ENCODE measurements at places on chromosomes 11 and 22.

DNA sequence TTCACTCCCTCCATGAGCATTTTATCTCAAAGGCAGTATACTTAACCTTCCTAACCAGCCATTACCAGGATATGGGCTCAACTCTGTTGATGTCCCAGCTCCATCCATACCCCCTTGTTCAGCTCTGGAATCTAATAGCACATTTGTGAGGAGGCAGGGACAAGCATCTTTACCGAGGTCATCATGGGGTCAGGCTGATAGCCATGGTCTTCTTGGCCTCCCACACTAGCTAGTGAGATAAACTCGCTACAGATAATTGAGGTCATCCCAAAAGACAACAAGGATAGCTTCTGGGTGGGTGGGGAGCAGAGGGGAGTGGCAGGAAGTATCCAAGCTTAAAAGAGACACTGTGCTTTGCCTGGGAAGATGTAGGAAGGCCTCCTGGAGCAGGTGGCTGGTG, 141.6 kb upstream of the RASSF10 start:
- DNase-seq = no peak

DNA sequence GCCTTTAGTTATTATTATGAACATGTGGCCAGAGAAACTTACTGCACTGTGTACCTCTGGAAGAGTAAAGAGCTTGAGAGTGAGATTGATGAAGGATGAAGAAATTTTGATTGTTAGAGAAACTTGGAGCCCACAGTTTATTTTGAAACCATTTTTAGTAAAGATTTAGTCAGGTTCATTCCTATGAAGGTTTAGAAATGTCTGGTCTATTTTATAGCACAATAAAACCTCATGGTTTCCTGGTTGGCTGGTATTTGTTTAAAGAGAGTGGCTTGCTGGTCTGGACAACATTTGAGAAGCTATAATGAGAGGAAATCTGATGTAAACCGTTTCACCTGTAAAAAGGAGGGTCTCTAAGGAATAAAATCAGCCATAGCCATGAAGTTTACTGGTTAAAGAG, 8.8 kb upstream of the PDE3B start:
- DNase-seq = no peak

GRCh38 chr11:95715777-95716241, 73.8 kb downstream of the FAM76B start:
- no peak for DNase-seq

DNA sequence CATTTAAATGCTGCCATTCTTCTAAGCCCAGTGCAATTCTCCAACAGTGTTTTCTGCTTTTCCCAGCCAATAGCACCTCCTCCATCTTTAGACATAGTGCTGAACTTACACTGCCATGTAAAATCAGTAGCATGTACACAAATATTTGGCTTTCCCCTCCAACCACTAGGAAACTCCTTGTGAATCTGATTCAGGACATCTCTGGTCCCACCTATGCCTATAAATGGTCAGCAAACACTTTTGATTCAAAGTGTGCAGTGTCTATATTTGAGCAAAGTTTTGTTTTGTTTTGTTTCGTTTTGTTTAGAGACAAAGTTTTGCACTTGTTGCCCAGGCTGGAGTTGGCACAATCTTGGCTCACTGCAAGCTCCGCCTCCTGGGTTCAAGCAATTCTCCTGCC, 24.8 kb downstream of the YPEL4 start:
- no peak for DNase-seq

DNA sequence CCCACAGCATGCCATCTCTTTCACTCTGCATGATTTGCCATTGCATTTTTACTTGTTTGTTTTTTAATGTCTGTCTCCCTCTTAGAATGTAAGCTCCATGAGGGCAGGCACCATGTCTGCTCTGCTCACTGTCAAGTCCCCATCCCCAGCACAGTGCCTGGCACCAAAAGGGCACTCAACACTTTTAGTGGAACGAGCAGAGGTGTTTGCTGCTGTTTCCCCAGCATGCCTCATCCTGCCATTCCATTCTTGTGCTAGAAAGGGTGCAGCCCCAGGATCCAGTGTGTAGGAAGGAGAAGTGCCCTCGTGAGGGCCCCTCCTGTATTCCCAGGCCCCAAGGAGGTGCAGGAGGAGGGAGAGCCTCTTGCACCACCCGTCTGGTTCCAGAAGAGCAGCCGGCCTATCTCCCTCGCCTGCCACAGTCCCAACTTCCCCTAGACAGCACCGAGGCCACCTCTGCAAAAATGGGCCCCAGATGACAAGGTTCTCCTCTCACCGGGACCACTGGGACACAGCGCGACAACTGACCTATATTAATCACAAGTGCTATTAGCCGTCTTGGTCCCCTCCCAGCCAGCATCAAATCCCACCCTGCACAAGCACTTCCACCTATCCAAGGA, 33.3 kb upstream of the CACNG2 start:
- no peak for DNase-seq

DNA sequence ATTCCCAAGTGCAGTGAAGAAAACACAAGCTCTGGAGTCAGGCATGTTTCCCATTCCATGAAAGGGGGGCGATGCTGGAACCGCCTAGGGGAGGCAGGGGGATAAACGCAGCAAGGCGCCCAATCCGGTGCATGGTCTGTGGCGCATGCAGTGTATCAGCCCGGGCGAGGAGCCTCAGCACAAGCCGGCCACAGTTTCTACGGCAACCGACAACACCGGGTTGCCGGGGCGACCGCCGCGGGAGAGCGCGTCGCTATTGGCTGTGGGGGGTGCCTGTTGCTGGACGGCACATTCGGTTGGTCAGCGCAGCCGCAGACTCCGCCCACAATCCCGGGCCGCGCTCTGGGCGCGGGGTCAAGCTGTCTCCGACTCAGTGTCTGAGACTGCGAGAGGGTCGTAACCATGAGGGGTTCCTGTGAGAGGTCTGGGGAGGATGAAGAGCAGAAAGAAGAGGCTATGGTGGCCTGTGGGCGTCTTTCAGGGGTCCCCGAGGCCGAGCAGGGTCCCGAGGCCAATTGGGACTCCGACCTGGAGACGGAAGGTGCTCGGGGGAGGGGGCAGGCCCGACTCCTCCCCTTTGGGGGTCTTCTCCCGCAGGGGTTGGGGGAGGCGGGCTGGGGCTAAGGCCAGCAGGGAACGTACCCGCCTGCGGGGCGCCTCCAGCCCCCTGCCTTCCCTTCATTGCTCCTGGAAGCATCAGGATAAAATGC, at the start of gene LRRC74B:
LRRC74B (plus strand) TSS at position 362 of the 710 bp plus-strand sequence; CDS start at position 403, 41 bp downstream.
- DNase-seq = peak; percentile 81

DNA sequence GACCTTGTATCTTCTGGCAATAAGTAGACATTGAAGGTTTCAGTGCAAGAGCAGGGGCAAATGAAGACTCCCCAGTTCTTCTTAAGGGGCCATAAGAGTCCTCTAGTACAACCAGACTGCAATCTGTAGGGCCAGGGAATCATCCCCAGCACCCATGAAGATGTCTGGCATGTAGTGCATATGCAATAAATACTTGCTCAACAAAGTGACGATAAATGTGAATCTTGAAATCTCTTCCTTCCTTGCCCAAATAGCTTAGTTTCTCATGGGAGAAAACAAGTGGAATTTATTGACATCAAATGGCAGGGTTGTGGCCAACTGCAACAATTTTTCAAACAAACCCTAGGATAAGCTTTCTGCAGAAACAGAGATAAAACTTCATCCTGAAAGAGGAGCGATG, 107.6 kb downstream of the ABTB2 start:
- DNase-seq = no peak

- DNase-seq = no peak
These were observed 7.0 kb downstream of the CCND1 start for GRCh38 chr11:69647761-69648497.

DNA sequence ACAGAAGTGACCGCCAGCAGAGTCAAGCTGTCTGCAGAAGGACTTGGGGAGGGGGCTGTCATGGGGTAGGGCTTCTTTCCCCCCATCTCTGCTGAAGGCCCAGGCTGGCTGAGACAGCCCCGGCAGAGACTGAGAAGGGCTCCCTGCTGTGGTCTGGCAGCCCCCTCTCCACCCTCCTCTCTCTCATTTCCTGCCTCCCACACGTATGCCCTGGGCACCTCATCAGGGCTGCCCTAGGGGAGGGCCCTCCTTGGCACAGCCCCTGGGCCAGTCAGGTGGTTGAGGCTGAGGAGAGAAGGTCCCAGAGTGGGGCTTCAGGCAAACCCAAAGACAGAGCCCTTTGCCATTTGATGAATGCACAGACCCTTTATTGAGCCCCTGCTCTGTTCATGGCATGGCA, 3.6 kb downstream of the RASD2 start:
- no peak for DNase-seq

DNA sequence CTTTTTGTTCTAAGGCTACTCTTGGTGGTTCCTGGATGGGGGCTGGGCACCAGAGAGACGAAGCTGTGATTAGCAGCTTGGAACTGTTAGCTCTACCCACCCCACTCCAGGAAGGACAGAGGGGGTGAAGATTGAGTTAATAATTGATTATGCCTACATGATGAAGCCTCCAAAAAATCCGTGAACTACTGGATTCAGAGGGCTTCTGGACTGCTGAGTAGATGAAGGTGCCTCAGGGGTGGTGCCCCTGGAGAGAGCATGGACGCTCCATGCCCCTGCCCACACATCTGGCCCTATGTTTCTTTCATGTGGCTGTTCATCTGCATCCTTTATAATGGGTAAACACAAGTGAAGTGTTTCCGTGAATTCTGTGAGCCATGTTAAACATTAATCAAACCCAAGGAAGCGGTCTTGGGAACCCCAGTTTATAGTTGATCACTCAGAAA, 47.3 kb upstream of the CYP2D6 start:
- DNase-seq = no peak

DNA sequence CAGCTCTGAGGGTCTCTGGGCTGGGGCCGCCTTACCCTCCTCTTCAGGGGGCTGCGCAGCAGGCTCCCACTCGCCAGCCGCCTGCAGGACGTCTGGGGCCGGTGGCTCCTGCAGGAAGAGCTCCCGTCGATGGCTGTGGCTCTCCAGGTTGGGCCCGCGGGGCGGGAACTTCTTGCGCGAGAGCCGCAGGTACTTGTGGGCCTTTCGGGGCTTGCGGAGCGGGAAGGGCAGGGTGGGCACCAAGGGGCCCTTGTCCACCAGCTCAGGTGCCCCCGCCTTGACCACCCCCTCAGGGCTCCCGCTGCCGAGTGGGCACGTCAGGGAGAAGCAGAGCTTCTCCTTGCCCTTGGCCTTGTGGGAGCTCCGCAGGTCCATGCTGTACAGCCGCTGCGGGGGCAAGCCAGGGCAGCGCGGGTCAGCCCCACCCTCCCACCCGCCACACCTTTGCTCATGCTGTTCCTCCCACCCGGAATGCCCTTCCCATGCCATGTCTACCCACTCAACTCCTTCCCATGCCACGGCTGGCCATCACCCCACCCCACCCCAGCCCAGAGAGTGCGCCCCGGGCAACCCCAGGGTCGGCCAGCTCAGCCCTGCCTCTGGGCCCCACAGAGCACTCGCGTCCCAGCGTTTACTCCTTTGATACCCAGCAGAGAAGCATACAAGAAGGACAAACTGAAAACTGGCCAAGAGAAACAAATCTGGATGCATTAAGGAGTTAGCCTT, 18.0 kb downstream of the CBX7 start:
- no peak for DNase-seq

DNA sequence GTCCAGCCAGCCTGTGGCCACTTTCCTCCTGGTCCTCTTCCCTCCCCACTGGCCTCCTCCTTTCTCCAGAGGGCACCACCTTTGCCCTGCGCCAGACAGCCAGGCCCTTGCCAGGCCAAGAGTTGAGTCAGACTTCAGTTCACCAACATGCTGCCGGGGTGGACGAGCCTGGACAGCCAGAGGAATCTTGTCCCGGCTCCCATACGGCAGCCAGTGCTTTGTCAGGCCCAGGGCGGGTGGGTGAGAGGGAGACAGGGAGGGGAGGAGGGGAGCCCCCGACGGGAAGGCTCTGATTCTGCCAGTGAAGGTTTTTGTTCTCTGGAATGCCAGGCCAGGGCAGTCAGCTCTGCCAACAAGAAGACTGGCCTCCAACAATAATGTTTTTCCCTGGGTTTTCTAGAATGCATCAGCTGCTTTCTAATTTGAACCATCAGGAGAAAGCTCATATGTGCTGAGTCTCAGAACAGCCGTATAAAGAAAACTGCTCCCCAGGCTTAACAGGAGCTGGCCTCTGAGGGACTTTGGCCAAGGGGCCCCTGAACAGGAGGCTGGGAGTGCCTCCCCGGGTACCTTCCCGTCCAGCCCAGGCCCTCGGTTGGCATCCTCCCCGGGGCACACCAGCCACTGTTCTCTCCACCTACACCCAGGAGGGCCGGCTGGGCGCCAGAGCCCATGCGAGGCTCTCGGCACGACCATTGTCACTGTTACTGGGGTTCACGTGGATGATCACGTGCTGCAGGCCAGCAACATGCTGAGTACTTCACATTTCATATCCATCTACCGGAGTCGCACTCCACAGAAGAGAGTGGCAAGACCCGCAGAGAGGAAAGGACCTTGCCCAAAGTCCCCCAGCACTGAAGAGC, 28.6 kb downstream of the LIF start:
- no peak for DNase-seq

DNA sequence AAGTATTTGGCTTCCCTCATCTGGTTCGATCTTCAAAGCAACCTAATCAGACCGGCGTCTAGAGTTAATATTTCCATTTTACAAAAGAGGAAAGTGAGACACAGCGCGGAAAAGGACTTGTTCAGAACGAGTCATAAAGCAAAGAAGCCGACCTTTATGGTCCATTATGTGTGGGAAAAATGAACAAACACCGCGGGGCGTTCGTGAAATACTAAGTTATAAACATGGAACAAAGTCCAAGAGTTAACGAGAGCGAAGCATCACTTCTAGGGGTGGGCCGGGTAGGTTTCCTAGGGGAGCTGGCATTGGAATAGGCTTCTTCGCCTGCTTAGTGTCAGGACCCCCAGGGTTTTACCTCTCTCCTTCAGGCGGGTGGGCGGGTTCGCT, 575 bp downstream of the DUSP18 start:
- no peak for DNase-seq

DNA sequence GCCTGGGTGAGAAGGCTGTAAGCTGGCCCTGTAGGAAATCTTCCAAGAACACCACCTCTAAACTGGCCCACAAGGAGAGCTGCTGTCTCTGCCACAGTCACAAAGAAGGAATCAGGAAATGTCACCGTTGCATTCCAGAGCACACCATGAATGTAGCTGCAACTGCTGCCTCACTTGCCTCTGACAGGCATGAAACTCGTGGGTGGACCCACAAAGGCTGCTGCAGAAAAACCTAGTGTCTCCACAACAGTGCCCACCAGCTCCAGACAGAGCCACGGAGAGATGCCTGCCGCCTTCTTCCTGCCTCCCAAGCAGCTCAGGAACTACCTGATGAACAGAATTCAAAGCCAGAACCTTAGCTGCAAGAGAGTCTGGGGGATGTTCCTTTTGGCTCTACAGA, 10.5 kb downstream of the DNAJB13 start:
- DNase-seq = no peak

- no peak for DNase-seq
These were observed 32.2 kb upstream of the DMC1 start for GRCh38 chr22:38602166-38602565.

Measured in NCI-H2029 (cell line).